ENCODE measurements at places on chromosomes 7 and 10.

DNA sequence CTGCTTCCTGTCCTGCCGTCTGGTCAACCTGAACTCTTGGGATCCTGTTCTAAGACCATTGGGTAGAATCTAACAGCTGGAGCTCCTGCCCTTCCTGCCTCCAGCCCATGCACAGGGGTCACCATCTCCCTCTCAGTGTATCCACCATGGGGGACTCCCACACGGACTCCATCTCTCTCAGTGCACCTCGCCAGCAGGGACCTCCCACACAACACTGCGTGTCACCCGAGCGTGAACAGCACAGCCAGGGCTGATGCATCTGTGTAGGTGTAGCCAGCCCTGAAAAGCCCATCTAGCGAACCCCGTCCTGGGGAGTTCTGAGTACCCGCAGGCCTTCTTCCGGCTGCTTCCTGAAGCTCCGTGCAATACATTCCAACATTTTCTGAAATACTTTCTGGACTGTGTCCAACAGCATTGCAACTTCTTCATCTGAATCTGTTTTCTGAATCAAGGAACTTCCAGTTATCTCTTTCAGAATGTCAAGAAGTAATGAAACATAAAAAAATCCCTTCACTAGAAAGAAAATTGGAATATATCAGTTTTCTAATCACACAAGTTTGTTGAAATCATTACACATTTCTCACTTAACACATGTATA, 52.5 kb downstream of the NCAPG2 start:
- no peak for DNase-seq

GRCh38 chr10:104456802-104457542, 103.3 kb downstream of the CFAP58 start:
- DNase-seq = no peak

DNA sequence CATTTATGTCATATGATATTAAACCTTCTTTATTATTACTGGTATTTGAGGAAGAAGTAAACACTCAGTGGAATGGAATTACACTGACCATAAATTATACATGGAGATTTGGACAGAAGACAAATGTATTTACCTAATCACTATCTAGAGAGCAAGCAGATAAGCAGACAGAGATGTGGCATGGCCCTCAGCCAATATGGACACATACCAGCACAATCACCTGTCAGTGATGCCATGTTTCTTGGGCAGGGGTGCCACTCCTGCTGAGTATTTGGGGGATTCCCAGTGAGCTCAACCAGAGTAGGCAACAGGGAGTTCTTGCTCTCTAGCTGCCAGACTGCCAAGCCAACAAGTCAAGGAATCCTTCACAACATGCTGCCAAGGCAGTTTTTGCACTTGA, 866.3 kb upstream of the LRRN3 start:
- no peak for DNase-seq

GRCh38 chr10:100157156-100157555, 28.7 kb downstream of the ERLIN1 start:
- no peak for DNase-seq

GRCh38 chr7:74387606-74388005, 66.1 kb upstream of the GTF2IRD1 start:
- DNase-seq = peak; percentile 12

GRCh38 chr7:91383053-91383904, 119.0 kb downstream of the FZD1 start:
- DNase-seq = no peak

- DNase-seq = no peak
Observed at GRCh38 chr7:114864278-114864677, 57.6 kb upstream of the MDFIC start.

DNA sequence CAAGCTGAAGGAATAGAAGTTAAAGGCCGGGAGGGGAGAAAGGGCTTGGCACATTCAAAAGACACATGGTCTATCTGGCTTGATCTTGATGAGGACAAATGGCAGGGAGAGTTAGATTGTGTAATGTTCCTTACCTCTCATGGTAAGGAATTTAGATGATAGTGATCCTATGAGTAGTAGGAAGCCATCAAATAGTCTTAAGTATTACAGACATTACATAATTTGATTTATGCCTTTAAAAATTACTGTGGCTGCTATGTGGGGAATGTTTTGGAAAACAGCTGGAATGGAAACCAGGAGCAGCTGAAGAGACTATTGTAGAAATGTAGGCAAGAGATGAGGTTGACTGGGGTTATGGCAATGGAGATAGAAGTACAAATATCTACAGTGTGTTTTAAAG, 351.3 kb upstream of the BMPER start:
- no peak for DNase-seq

GRCh38 chr10:75294866-75295701, 59.3 kb upstream of the COMTD1 start:
- peak; percentile 76 for DNase-seq

- no peak for DNase-seq
Observed at GRCh38 chr10:129331207-129331838, 135.7 kb upstream of the MGMT start.

- DNase-seq = no peak
Observed at GRCh38 chr7:43317075-43317474, 204.6 kb downstream of the HECW1 start.

- no peak for DNase-seq
Observed at GRCh38 chr10:71631007-71631861, 88.3 kb downstream of the C10orf105 start.

DNA sequence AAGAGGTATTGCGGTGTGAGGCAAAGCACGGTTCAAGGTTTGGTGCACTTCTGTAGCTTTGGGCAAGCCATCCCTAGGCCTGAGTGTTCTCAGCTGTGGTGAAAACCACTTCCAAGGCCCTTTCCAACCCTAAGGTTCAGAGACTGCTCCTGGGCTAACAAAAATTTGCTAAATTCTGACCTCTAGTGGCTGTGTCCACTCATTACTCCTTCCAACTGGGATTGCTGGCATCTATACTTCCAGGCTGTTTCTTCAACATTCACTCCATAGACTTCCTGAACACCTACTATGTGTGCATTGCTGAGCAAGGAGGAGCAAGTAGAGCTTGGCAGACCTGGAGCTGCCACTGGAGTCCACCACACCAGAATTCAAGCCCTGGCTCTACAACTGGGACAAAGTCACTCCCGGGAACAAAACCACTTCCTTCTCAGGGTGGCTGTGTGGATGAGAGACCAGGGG, 29.3 kb upstream of the SH3PXD2A start:
- DNase-seq = peak; percentile 64

- DNase-seq = no peak
Observed at GRCh38 chr10:11429439-11430052, 181.9 kb downstream of the USP6NL start.

GRCh38 chr7:157009778-157010587, 480 bp downstream of the MNX1 start:
- DNase-seq = peak; percentile 79

- no peak for DNase-seq
Observed at GRCh38 chr7:32077806-32078205, 7.6 kb upstream of the PDE1C start.

DNA sequence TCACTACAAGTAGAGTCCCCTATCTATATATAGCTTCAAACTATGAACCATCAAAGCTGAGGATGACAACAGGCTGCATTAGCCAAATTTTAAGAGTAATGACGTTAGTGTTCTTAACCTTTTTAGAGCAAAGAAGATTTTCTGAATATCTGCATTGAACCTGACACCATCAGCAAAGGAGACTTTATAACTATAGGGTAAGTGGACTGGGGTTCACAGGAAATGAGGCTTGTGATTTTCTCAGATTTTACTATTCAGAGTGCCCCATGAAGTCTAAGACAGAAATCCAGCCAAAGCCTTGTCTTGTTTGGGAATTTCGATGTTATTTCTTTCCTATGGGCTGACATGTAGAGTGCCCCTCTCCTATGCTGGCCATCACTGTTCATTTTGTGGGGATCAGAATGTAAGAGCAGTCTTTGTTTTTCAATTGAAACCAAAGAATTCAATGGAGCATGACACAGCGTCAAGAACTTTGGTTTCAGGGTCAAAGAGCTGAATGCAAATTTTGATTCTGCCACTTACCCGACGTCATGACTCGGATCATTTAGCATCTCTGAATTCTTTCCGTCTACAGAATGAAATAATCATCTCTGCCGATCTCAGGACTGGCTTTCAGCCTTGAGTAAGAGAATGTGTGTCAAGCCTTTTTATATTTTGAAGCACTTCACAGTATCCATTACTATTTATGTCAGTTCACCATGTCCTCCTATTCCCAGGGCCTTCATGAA, 52.7 kb downstream of the DENND11 start:
- no peak for DNase-seq

DNA sequence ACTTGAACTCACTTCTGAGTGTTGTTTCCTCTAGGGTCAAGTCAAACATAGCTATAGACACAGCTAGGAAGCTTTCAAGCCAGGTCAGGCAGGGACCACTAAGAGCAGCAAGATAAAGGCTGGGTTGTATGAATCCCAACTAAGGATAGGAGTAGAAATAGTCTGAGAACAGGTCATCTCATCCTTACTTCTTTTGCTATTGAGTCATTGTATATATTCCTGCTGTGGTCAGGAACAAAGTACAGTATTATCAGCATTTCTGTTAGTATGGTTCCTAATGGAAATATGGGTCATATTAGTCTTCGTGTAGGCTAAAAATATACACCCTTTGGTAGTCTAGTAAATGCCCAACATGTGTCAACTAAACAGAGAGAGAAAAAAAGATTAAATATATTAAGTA, 145.3 kb downstream of the BTAF1 start:
- no peak for DNase-seq

DNA sequence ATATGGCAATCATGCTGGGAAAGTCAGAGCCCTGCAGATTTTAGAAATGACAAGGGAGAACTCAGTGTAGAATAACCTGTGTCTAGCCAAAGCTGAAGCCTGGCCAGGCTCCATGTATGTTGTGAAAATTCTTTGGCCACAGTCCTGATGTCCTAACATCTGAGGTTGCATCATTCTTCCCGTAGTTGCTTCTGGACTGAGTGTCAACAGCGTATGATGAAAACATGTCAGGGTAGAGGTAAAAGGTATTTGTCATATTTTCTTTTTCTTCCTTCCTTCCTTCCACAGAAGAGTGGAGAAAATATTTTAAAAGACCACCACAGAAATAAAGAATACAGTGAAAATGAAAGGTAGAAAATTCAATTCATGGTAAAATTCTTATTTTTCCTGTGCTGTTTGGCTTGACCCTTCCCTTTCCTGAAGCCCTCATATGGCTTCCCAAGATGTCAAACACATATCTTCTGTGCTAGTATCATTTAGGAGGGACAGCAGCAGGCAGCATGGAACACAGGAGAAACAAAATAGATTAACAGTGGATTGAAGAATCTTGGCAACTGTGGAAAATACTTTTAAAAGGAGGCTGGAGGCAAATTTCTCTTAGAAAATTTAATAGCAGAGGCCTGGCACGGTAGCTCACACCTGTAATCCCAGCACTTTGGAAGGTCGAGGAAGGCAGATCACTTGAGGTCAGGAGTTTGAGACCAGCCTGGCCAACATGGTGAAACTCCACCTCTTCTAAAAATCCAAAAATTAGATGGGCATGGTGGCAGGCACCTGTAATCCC, 18.9 kb upstream of the NRBF2 start:
- no peak for DNase-seq

GRCh38 chr7:24899905-24900304, 80.1 kb downstream of the OSBPL3 start:
- no peak for DNase-seq

Measured in D341Med (cell line).